ENCODE measurements at places on chromosomes 12 and 14.

DNA sequence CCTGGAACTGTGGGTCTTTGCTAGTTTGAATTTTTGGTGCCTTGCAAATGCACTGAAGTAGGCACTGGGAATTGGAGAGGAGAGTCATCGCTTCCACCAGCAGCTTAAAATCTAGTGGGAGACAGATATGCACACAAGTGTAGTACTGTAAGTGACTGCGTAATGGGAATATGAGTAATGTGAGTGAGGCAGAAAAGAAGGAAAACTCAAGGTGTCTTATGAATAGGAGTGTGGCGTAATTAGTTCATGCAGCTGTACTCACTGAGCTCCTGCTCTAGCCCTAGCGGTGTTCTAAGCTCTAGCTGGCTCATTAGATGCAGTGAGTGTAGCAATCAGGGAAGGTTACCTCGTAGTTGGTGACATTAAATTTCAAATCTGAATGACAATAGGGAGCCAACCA, 2.8 kb downstream of the TCP11L2 start:
- no peak for DNase-seq

DNA sequence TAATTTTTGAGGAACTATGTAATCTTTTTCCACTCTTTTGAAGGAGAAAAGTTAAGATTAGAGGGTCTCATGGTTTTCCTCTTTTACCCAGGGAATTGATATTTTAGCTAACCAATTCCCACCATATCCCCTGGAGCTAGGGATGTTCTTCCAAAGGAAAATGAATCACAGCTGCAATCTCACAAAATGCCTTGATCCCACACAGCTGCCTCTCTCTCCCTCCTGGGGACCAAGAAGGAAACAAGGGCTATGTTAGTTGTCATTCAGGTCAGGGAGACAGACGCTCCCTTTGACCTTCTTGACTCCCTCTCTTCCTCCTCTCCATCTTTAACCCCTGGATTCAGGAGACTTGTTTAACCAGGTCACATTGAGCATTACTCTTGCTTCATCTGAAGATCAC, 9.5 kb downstream of the DCN start:
- DNase-seq: no peak

GRCh38 chr14:78107166-78107565, 63.0 kb upstream of the NRXN3 start:
- DNase-seq: no peak

DNA sequence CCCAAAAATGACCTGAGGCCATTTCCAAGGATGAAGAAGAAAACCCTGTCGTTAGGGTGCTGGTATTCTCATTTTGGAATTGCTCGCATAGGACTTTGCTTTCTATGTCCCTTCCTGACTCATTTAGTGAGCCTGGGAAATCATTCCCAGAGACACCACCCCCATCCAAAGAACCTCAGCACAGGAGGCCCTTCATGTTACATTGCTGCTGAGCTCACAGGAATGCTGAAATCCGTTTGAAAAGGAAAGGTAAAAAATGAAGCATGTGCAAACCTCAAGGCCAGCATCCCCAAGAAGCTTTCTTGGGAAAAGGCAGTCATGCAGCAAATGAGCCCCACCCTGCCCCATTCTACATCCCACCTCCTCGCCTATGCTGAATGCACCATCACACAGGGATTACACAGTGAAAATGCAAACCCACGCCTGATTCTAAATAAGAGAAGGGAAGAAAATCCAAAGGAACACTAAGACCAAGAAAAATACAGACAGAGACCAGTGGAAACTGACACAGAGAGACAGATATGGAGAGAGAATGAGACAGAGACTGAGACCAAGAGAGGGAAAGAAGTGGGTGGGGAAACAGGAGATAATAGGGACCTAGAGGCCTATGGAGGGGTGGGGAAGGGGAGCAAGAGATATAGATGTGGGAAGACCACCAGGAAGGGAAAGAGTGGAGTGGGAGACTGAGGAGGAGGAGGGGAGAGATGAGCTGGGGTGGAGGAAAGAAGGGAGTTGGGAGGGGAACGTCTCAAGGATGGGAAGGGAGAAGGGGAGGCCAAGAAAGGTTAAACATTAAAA, 33.5 kb downstream of the NIN start:
- DNase-seq: no peak

GRCh38 chr12:71562676-71563595, 100.7 kb downstream of the ZFC3H1 start:
- DNase-seq: no peak

- peak; percentile 81 for DNase-seq
Measured at GRCh38 chr12:2752676-2753371, 41.9 kb upstream of the FKBP4 start.

GRCh38 chr14:92923744-92924103, 774 bp downstream of the CHGA start:
- DNase-seq: no peak

GRCh38 chr12:90188857-90189256, 480.2 kb upstream of the ATP2B1 start:
- DNase-seq: no peak

- DNase-seq: no peak
Measured at GRCh38 chr12:29797565-29798355, 14.0 kb upstream of the TMTC1 start.

DNA sequence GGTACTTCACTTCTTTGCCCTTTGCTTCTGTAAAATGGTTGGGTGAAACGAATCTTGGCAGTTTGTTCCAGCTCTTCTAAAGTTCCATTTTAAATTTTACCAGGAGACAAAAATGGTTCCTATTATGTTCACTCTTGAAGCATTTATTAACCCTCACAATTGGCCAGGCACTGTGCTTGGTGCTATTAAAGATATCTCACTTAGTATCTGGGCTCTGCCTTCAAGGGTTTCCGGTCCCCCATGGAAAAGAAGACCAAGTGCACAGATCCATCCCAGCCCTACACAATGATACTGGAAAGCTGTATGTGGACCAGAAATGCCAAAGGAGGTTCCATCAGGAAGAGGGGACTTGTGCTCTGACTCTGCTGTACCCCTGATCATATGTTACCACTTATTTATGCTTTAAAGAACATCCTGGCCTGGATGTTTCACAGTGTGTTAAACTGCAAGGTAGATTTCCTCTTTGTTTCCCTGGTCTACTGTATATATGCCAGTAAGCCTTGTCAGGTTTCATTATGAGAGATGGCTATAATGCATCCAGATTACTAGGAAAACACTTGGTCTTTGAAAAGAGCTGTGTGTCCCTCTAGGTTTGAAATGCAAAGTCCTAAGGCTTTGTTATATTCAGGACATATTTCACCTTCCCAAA, 154.8 kb downstream of the PRKCH start:
- DNase-seq: no peak

DNA sequence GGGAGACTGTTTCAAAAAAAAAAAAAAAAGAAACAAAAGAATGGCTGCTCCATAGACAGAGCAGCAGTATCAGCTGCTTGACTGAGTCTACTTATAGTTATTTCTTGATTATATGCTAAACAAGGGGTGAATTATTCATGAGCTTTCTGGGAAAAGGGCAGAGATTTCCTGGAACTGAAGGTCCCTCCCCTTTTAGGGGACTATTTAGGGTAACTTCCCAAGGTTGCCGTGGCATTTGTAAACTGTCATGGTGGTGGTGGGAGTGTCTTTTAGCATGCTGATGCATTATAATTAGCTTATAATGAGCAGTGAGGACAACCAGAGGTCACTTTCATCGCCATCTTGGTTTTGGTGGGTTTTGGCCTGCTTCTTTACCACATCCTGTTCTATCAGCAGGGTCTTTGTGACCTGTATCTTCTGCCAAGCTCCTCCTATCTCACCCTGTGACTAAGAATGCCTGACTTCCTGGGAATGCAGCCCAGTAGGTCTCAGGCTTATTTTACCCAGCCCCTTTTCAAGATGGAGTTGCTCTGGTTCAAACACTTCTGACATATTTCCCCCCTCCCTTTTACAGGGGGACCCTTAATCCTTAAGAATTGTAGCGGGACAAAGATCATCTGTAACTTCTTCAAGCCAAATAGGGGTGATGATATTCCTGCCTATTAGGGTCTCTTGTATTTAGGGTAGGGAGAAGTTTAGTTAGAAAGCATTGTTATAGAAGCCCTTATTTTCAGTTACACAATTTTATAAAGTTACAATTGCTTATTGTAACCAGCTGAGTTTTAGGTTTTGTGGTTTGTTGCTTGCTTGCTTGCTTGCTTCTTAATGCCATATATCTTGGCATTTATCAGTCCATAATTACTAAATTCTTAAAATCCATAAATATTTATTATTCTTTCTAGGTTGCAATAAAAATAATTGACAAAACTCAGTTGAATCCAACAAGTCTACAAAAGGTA, 42.5 kb downstream of the MARK3 start:
- no peak for DNase-seq

DNA sequence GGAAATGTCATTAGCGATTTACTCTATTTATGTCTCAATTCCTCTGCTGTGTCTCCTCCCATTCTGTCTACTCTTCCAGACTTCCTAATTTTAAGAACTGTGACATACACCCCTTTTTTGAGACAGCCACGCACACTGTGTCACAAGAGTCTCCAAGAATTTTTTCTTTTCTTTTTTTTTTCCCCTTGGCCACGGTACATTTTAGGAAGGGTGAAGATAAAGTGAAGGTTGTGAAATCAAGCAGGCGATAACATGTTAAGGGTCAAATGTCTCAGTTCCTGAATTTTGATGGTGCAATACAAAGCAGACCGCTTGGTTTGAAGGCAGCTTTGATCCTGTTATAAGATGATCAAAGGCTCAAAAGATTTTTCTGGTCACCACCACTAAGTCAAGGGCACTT, 4.3 kb downstream of the OLR1 start:
- no peak for DNase-seq

GRCh38 chr12:85835426-85836196, 598 bp downstream of the RASSF9 start:
- no peak for DNase-seq

DNA sequence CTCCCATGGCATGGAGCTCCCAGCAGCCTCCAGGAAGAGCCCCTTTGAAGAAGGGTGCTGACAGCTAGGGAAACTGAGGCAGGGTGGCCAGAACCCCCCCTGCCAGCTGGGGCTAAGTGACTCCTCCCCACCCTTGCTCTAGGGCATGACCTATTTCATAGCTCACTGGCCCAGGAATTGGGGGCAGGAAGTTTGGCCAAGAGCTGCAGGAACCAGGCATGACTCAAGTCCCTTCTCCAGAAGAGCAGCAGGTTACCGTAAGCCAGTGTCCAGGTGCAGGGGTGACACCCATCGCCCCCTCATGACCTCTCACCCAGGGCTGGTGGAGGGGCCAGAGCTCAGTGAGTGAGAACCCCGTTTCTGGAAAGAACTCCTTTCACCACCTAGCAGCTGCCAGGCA, 1.9 kb downstream of the RASAL1 start:
- no peak for DNase-seq
